ENCODE measurements at places on chromosomes 4 and X.

DNA sequence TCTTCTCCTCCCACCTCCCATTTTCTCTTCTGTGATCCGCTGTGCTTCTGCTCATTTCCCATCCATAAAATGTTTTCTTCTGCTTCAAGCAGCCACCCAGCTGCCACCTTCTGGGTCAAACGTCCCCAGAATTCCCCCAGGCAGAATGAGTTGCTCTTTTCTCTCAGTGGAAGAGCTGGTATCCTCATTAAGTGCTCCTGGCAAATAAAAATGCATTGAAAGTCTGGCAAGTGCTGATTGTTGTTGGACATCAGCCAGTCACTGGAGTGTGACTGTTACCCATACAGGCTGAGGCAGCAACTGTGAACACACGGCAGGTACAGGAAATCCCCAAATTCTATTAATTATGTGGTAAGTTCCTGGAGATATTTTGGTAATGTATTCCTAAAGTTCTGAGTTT is 52.6 kb downstream of the LIMCH1 start:
- no peak for DNase-seq
- peak overlapping the region; percentile 48 for H3K27ac ChIP-seq
- H3K27me3 ChIP-seq = peaks cover 3% of the 10 kb centered on the region
- peaks cover 26% of the 10 kb centered on the region for H3K4me1 ChIP-seq

- no peaks in the 10 kb centered on the region for H3K36me3 ChIP-seq
- H3K4me3 ChIP-seq = no peak overlapping the region
- H3K27ac ChIP-seq = no peak overlapping the region
Observed at GRCh38 chr4:99215521-99215920, 3.5 kb downstream of the ADH6 start.

DNA sequence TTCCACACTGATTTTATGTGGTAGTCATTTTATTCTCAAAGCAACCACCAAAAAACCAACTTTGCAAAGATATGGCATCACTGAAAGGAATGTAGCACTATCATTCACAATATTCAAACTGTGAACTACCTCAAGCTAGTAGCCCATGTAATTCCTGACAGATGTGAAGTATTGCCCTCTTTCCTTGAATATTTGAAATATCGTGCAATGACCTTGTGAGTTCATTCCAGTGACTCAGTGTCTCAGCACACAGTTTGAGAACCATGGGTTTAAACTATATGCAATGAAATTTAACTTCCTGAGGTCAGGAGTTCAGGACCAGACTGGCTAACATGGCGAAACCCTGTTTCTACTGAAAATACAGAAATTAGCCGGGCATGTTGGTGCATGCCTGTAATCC is 20.9 kb upstream of the IQCM start:
- no peak overlapping the region for H3K4me3 ChIP-seq
- H3K27ac ChIP-seq = no peak overlapping the region
- H3K4me1 ChIP-seq = no peaks in the 10 kb centered on the region
- no peaks in the 10 kb centered on the region for H3K36me3 ChIP-seq

GRCh38 chrX:74535408-74536151 is 78.8 kb downstream of the RLIM start:
- H3K27me3 ChIP-seq = no peaks in the 10 kb centered on the region
- H3K4me1 ChIP-seq = peaks cover 5% of the 10 kb centered on the region
- peaks cover 7% of the 10 kb centered on the region for H3K36me3 ChIP-seq
- H3K27ac ChIP-seq = peak overlapping the region; percentile 72

DNA sequence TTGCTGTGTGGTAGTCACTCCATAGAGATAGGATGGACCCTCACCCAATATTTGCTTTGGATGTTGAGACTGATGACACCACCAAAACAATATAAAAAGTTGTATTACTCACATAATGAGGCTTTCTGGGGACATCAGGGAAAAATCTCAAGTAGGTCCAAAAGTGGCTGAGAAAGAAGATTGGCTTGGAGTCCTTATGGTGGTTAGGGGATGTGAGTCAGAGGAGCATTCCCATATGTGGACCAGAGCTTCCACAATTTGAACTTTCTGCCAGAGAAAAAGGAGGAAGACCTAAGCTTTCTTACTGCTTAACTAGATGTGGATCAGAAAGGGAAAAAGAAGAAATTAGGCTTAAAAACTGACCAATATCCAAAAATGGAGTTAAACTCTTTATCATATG is 460.5 kb downstream of the SH3BGRL start:
- DNase-seq = no peak
- H3K4me1 ChIP-seq = no peaks in the 10 kb centered on the region
- H3K27ac ChIP-seq = no peak overlapping the region
- H3K4me3 ChIP-seq = no peak overlapping the region
- H3K27me3 ChIP-seq = no peaks in the 10 kb centered on the region

Data from endothelial cell (in vitro differentiated cells).